Thoracic aorta (tissue), 2 donors: ENCODE measurements at places on chromosomes 12 and 14. TPM values are rescaled to one million over a fixed set of nuclear protein-coding genes. Genes with fewer than 3 reads are reported as not detected.
A peak's percentile ranks its signal among the peaks of the same experiment; 100 is the strongest.

GRCh38 chr12:129136694-129137325, 283.5 kb downstream of the GLT1D1 start:
- no peaks in the 10 kb centered on the region for H3K27me3 ChIP-seq
- no peak for DNase-seq
- no peaks in the 10 kb centered on the region for H3K4me1 ChIP-seq
- H3K36me3 ChIP-seq: no peaks in the 10 kb centered on the region
- H3K4me3 ChIP-seq: no peak overlapping the region

DNA sequence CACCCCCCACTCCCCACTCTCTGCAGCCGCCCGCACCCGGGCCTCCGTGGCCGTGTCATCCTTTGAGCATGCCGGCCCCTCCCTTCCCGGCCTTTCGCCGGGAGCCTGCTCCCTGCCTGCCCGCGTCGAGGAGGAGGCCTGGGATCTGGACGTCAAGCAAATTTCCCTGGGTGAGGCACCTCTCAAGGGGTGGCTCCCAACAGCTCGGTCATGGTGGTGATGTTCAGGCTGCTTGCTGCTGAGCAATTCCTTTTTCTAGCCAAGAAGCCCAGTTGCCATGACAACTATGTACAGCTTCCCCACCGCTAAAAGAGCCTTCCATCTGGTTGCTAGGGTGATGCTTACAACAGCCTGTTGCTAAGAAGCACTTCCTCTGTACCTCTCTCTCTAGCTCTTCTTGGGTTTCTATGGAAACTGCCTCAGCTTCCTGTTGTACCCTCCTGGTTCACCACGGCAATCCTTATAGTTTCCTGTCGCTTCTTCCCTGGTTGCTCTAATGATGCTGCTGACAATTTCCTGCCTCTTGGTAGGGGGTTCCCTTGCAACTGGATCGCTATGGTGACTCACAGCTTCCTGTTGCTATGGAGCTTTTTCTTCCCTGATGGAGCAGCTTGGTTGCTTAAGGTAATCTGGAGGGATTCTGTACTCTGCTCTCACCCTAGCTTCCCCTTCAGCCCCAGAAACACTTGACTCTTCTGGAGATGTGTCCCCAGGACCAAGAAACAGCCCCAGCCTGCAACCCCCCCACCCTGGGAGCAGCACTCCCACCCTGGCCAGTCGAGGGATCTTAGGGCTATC, 11.0 kb downstream of the ZNF219 start:
- no peaks in the 10 kb centered on the region for H3K27me3 ChIP-seq
- peaks cover 44% of the 10 kb centered on the region for H3K36me3 ChIP-seq
- DNase-seq: no peak

GRCh38 chr12:19434538-19434937, 4.8 kb upstream of the AEBP2 start:
- no peak for DNase-seq
- H3K4me3 ChIP-seq: no peak overlapping the region
- no peaks in the 10 kb centered on the region for H3K27me3 ChIP-seq
- no peaks in the 10 kb centered on the region for H3K36me3 ChIP-seq
- peaks cover 24% of the 10 kb centered on the region for H3K4me1 ChIP-seq
- no peak overlapping the region for H3K27ac ChIP-seq

DNA sequence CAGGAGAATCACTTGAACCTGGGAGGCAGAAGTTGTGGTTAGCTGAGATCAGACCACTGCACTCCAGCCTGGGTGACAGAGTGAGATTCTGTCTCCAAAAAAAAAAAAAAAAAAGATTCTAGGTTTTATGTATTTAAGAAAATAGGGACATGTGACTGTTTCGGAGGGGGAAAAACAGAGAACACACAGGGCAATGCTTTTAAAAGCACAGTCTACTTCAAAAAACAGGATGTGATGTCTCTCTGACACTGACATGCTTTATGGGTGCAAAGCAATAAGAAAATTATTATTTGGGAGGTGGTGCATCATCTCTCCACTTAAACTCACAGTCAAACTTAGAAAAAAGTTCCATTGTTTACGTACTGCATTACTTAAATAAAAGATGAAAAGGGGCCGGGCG, 28.7 kb downstream of the CLIP1 start:
- H3K4me1 ChIP-seq: peaks cover 2% of the 10 kb centered on the region
- H3K4me3 ChIP-seq: no peak overlapping the region
- H3K27ac ChIP-seq: no peak overlapping the region

GRCh38 chr12:108832730-108833354, 24.5 kb downstream of the SSH1 start:
- no peaks in the 10 kb centered on the region for H3K27me3 ChIP-seq
- no peak for DNase-seq
- H3K27ac ChIP-seq: peak overlapping the region; percentile 91
- peaks cover 48% of the 10 kb centered on the region for H3K4me1 ChIP-seq

- no peaks in the 10 kb centered on the region for H3K4me1 ChIP-seq
- no peak for DNase-seq
- no peaks in the 10 kb centered on the region for H3K27me3 ChIP-seq
- H3K36me3 ChIP-seq: no peaks in the 10 kb centered on the region
- no peak overlapping the region for H3K27ac ChIP-seq
- H3K4me3 ChIP-seq: no peak overlapping the region
Measured at GRCh38 chr12:84994426-84994825, 41.7 kb downstream of the TSPAN19 start.

DNA sequence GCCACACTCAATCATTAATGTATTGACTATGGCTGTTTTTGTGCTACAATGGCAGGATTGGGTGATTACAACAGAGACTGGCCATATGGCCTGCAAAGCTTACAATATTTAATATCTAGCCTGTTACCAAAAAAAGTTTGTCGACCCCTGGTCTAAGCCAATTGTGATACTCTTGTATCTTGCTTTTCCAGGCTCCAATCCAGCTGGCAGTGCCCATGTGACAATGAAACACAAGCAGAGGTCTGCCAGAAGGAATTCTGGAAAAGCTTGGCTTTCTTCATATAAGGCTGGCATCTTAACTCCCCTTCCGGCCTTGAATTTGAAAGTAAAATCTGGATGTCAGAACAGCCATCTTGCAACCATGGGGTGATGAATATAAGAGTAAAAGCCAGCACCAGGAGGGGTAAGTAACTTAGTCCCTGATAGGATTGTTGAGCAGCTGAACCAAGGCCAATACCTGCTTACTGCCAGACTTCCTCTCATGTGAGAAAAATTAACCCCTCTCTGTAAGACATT, 458.7 kb downstream of the TMTC2 start:
- no peak for DNase-seq
- H3K36me3 ChIP-seq: no peaks in the 10 kb centered on the region
- no peaks in the 10 kb centered on the region for H3K4me1 ChIP-seq
- no peaks in the 10 kb centered on the region for H3K27me3 ChIP-seq
- H3K27ac ChIP-seq: no peak overlapping the region
- H3K4me3 ChIP-seq: no peak overlapping the region

- no peak overlapping the region for H3K4me3 ChIP-seq
- no peak for DNase-seq
- no peaks in the 10 kb centered on the region for H3K36me3 ChIP-seq
- H3K27me3 ChIP-seq: no peaks in the 10 kb centered on the region
- peaks cover 9% of the 10 kb centered on the region for H3K4me1 ChIP-seq
Measured at GRCh38 chr12:69688021-69688420, 11.1 kb downstream of the BEST3 start.

DNA sequence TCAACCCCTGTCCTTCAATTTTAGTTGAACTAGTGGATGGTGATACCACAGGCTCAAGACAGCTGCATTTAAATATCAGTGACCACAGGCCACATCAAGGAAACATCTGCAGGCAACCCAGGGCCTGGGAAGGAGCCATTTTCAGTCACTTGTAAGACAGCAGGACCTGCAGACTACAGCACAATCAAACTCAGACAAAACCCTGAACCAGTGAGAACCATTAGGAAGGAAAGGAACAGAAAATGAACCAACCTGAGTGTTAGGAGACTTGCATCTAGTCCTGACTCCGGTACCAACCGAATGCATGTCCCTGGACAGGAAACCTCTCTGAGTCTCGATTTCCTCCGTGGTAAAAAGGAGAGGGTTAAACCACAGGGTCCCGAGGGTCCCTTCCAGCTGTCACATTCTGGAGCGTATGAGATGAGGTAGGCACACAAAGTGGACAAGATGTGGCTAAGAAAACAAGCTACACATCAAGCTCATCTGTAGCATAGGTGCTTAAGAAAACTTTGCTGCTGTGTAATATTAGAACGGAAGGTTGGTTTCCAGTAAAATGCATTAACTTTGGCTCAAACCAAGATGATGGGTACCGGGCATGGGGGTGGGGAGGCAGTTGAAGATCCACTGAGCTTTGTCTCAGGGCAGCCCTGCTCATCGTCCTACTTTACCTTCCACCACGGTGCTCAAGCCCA, 1.6 kb upstream of the CDKN1B start:
- peak overlapping the region; percentile 98 for H3K4me3 ChIP-seq
- no peak for DNase-seq
- peak overlapping the region; percentile 95 for H3K27ac ChIP-seq
- no peaks in the 10 kb centered on the region for H3K27me3 ChIP-seq
- peaks cover 6% of the 10 kb centered on the region for H3K36me3 ChIP-seq

- peaks cover 20% of the 10 kb centered on the region for H3K4me1 ChIP-seq
- H3K27me3 ChIP-seq: no peaks in the 10 kb centered on the region
- no peaks in the 10 kb centered on the region for H3K36me3 ChIP-seq
- H3K4me3 ChIP-seq: no peak overlapping the region
Measured at GRCh38 chr14:61549425-61549824, 145.9 kb upstream of the HIF1A start.

GRCh38 chr12:65152012-65152411, 17.4 kb upstream of the LEMD3 start:
- no peaks in the 10 kb centered on the region for H3K27me3 ChIP-seq
- no peak overlapping the region for H3K27ac ChIP-seq
- no peak overlapping the region for H3K4me3 ChIP-seq
- H3K36me3 ChIP-seq: no peaks in the 10 kb centered on the region
- H3K4me1 ChIP-seq: no peaks in the 10 kb centered on the region

- H3K36me3 ChIP-seq: no peaks in the 10 kb centered on the region
- no peaks in the 10 kb centered on the region for H3K27me3 ChIP-seq
- no peak overlapping the region for H3K27ac ChIP-seq
- no peaks in the 10 kb centered on the region for H3K4me1 ChIP-seq
Measured at GRCh38 chr14:105161309-105161708, 7.3 kb downstream of the JAG2 start.

GRCh38 chr14:100422556-100423316, 99.6 kb downstream of the SLC25A47 start:
- H3K27me3 ChIP-seq: no peaks in the 10 kb centered on the region
- no peak overlapping the region for H3K27ac ChIP-seq
- H3K4me3 ChIP-seq: no peak overlapping the region
- no peaks in the 10 kb centered on the region for H3K36me3 ChIP-seq
- DNase-seq: no peak

DNA sequence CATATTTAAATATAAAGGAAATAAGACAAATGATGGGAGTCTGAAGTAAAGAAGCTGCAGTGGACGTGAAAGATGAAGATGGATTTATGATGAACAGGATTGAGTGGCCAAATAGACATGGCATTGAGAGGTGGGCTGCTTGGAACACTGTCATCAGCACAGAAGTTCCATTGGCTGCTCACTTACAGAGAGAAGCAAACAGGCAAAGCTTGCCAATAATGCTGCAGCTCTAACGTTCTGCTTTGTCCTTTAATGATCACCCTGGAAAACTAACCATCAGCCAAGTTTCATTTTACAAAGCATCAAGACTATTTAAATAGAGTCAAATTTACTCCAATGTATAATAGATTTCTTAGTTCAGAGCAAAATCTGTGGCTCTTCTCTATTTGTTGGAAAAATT, 721.4 kb downstream of the TMTC2 start:
- H3K27me3 ChIP-seq: no peaks in the 10 kb centered on the region
- H3K27ac ChIP-seq: no peak overlapping the region
- no peaks in the 10 kb centered on the region for H3K36me3 ChIP-seq
- no peak for DNase-seq
- H3K4me3 ChIP-seq: no peak overlapping the region
- H3K4me1 ChIP-seq: no peaks in the 10 kb centered on the region

DNA sequence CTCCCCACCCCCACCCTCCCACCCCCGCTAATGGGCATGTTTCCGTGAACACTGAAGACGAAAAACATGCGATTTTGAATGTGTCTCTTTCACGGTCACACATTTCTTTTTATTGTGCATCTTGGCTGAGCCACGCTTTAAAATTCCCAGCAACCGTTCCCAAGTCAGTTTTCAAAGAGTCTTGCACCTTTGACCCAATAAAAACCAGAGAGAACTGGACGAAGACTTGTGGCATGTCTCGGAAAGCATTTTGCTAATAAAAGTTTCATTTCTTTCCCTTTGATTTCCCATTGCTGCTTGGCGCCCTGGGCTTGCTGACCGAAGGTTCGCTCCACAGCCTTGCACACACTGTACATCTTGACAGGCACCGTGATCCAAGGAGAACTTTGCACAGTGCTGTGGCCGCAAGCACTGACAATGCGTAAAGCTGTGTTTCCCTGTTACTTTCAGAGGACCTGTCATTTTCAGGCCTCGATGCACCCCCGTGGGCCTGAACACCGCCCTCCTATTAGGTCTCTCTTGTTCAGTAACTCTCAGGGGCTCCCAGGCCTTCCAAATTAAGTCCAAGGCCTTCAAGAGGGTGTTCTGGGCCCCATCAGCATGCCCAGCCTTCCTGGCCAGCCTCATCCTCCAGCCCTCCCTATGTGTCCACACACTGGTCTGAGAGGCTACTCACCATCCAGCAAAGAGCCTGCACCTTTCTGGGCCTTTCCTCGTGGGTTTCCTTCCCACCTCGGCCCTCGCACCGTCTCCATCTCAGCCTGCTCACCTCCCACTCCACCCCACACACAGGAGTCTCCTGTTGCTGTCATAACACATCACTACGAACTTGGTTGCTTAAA, 63.4 kb upstream of the DIO3 start:
- no peak for DNase-seq
- H3K27ac ChIP-seq: no peak overlapping the region
- no peaks in the 10 kb centered on the region for H3K4me1 ChIP-seq
- H3K4me3 ChIP-seq: no peak overlapping the region
- H3K36me3 ChIP-seq: no peaks in the 10 kb centered on the region
- H3K27me3 ChIP-seq: no peaks in the 10 kb centered on the region

- DNase-seq: no peak
- no peaks in the 10 kb centered on the region for H3K27me3 ChIP-seq
- H3K36me3 ChIP-seq: no peaks in the 10 kb centered on the region
- no peak overlapping the region for H3K4me3 ChIP-seq
- H3K4me1 ChIP-seq: no peaks in the 10 kb centered on the region
Measured at GRCh38 chr12:29530436-29530835, 33.0 kb upstream of the OVCH1 start.

DNA sequence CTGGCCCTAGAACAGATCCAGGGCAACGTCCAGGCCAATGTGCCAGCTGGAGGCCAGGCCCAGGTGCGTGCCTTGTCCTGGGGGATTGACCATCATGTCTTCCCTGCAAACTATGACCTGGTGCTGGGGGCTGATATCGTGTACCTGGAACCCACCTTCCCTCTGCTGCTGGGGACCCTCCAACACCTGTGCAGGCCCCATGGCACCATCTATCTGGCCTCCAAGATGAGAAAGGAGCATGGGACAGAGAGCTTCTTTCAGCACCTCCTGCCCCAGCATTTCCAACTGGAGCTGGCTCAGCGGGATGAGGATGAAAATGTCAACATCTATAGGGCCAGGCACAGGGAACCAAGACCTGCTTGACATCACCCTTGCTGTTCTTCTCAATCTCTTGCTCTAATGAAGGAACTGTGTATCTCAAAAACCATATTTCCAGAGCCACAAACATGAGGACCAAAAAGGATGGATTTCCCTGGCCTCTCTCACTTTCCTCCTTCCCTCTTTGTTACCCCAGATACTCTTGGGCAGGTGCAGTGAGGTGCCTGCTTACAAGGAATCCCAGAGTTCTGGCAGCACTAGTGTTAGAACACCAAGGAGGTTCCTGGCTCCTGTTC, 2.2 kb upstream of the TSFM start:
- no peaks in the 10 kb centered on the region for H3K27me3 ChIP-seq
- peaks cover 8% of the 10 kb centered on the region for H3K36me3 ChIP-seq
- H3K4me1 ChIP-seq: peaks cover 12% of the 10 kb centered on the region

CIROP gene
- 1.1 TPM for total RNA-seq

HPD gene
- total RNA-seq: 6.8 TPM

CD163L1 gene
- total RNA-seq: 2.5 TPM

TCHP gene
- 36.9 TPM for total RNA-seq

NTF3 gene
- 9.9 TPM for total RNA-seq

VRK1 gene
- 3.0 TPM for total RNA-seq

RTL1 gene
- not detected for total RNA-seq

COCH gene
- total RNA-seq: 1.5 TPM
